MV-4-11 (cell line): ENCODE measurements at places on chromosomes 2 and 18.

DNA sequence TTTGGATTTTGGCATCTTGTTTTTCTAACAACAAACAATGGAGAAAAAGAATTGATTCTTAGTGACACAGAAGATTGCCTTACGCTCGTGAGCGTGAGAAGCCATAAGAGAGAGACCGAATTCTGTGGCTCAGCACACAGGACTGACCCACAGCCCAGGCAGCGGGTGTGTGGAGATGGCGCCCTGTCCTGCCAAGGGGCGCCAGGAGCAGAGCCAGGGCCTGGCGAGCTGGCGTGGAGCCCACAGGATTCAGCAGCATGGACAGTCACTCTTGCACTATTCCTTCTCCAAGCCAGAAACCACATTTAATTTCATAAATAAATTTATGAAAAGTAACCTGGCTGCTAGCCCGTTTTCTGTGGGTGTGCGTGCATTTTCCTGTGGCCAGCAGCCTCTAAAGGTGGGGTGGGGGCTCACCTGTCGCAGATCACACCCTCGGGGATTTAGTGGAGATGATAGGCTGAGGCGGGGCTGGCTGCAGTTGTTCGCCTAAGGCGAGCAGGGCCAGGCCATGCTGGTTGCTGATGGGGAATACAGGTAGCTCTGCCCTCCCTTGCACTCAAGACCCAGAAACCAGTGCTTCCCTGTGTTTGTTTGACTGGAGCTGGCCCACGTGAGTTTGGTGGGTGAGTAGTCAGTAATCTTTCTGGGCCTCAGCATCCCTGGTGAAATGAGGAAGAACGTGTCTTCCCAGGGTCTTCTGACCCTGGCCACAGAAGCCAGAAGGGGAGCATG, 46.2 kb downstream of the FAM168B start:
- no peak for DNase-seq

- no peak for DNase-seq
These were observed 51.7 kb downstream of the NOP58 start for GRCh38 chr2:202317080-202317857.

DNA sequence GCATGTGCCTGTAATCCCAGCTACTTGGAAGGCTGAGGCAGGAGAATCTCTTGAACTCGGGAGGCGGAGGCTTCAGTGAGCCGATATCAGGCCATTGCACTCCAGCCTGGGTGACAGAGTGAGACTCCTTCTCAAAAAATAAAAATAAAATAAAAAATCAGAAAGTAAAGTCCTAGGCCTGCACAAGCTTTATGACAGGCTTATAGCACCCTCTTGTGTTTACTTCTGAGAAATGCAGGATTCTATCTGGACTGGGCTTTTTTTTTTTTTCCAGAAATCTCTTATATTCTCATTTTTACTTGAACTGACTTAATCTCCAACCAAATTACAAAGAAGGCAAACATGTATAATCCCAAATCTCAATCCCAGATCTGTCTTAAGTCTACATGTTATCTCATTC, 26.1 kb upstream of the REG3G start:
- peak; percentile 21 for DNase-seq

GRCh38 chr2:232345251-232345650, 33.3 kb upstream of the ALPP start:
- no peak for DNase-seq

GRCh38 chr2:174878537-174879147, 114.4 kb upstream of the CHRNA1 start:
- DNase-seq: no peak

DNA sequence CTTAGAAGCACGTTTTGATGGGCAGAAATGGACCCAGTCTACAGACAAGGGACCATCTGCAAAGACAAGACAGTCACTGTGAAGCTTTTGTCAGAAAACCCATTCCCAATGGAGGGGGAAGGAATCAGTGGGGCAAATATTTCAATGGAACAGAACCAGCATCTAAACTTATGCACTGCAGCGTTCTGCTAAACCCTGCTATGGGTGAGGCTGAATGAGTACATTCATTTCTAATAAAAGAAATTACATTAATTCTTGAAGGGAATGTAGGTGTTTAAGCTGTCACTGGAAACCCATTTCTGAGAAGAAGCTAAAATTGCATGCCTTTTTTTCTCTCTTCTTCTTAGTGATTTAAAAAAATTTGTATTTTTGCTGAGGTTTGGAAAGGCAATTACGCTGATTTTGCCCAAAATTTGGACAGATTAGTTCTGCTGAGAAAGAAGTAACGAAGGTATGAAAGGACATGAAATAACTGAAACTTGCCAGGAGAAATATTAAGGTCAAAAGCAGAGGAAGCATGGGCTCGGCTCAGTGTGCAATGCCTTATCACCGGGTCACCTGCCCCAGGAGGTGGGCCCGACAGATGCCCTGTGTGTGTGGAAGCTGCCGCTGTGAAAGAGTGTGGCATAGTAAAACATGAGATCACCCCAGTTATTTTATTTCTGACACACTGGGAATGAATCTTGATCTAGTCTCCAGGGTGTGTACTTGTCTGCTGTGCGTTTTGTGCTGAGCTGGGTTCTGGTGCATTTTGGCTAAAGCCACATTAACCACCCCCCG, 24.2 kb downstream of the SH3RF3 start:
- DNase-seq: no peak

DNA sequence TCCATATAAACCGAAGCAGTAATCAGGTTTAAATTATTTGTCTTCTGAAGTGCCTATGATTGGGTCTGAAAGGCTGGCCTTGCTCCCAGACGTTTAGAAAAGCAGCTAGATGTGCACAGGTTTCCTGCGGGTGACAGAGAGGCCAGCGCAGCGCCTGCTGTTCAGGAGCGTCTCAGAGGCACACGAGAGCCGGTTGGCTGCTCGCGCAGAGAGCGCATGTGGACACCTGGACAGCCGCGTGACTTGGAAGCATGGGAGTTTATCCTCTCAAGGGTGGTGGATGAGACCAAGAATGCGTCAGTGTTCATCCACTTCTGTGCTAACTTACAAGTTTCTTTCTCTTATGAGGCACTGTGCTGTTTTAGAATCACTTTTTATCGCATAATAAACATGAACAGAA, 303.7 kb downstream of the PTGR3 start:
- no peak for DNase-seq

DNA sequence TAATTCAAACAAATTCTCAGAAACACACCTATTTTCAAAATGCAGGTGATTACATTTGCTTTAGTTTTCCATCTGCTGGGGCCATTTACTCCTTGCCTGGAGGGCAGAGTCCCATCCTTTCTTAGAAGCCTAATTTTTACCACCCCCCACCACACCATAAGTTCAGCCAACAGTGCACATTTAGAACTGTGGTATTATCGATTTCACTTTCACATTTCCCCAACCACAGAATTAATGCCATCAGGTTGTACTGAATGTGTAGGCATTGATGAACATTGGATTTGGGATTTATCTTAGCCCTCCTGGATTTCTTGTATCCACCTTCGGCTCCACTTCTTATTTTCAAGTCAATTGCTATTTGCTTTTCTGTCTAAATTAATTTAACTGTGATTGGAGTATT, 4.5 kb downstream of the SCYGR3 start:
- DNase-seq: no peak

GRCh38 chr2:24579053-24579803, 88.2 kb downstream of the NCOA1 start:
- DNase-seq: no peak

DNA sequence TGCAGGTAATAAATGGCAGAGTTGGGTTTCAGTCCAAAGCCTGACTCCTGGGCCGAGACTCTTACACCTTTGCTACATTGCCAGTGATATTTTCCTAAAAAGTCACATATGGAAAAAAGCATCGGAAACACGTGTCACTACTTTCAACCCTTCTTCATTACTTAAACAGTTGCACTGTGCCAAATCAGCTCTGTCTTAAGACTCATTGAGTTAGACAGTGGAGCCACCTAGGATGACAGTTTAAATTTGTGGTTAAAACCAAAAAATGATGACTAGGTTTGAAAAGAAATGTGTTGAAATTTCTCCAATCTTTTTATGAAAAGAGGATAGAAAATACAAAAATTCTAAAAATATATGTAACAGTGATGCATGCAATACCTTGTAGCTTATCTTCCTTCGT, 97.5 kb downstream of the TMEM247 start:
- no peak for DNase-seq

DNA sequence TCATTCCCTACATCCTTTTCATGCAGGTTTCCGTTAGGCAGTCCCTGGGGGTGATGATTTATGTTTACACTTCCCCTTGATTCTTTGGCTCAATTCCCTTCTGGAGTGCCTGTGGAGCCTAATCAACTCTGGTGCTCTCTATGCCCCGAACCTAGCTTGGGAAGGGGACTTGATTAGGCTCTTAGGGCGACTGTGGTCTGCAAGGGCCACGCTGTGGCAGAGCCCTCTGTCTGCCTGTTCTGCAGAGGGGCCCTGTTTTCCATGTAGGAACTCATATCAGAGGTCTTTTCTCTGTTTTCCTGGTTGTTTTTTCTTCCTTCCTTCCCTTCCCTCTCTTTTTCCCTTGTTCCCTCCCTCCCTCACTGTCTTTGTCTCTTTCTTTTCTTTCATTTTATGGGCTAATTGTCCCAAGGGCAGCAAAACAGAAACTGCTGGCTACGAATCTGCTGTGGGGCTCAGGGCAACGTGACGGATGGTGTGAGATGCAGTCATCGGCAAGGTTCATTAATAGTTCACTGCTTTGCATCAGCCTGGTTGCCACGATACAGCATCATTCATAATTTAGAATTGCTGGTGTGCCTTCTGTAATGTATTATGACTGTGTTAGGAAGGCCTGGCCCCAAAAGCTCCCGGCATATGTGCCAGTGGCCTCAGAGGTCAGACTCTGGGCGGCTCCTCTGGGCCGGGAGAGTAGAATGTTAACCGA, 134.5 kb downstream of the NAPG start:
- no peak for DNase-seq

DNA sequence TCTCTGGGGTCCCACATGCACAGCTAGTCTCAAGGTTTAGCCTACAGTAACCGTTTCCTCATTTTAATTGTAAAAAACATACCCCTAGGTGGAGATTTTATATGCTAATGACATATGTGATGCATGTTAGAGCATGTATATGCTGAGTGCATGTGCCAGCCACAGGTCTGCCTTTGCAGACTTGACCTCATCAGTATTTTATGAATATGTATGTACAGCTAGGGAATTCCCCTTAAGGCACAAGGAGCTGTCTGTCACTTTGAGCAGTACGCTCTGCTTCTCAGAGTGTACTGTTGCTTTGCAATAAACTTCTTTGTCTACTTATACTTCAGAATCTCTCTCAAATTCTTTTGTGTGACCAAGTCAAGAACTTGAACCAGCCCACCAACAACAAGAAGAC, 131.2 kb upstream of the ERBB4 start:
- DNase-seq: no peak
